ENCODE measurements at places on chromosomes 6 and 20.

GRCh38 chr6:105346052-105346451, 56.8 kb downstream of the PREP start:
- no peak for DNase-seq

DNA sequence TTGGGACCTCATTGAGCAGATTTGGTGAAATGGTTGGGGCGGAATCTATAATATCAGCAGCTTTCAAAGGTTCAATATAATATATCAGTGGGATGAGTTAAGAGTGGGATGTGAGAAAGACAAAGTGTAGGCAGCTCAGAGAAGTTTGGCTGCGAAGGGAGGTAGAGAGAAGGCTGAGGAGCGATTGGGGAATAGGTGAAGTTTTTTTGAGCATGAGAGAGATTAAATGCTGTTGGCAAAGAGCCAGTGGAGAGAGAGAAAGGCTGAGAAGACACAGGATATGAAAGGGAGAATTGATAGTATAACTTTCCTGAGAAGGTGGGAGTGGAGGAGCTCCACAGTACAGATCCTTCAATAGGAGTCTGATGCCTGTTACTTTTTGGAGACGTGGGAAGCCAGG, 12.1 kb upstream of the SERINC3 start:
- no peak for DNase-seq

DNA sequence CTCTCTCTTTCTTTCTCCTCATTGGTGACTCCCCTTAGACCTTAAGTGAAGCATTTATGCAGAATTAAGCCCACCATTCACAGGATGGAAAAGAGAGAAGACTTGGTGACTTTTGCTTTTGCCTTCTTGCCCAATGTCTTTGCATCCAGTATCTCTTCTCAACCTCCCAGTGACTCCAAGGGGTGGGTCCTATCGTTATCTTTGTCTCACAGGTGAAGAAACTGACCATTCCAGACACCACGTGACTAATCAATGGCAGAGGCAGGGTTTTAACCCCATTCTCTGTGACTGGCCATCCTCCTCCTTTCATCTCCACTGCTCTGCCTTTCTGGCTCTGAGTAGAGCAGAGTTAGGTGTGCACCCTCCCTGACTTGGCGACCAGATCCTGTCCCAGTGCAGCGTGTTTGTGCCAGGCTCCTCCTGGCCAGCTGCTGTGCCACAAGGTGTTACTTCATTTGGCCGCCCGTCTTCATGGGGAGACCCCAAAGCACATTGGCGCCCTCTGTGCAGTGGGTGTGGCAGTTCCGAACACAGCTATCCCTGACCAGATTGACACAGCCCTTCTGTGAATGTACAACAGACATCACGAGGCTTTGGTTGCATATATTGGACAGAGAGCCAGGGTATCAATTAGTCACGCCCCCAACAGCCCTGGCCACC, 501.3 kb downstream of the CD83 start:
- no peak for DNase-seq

DNA sequence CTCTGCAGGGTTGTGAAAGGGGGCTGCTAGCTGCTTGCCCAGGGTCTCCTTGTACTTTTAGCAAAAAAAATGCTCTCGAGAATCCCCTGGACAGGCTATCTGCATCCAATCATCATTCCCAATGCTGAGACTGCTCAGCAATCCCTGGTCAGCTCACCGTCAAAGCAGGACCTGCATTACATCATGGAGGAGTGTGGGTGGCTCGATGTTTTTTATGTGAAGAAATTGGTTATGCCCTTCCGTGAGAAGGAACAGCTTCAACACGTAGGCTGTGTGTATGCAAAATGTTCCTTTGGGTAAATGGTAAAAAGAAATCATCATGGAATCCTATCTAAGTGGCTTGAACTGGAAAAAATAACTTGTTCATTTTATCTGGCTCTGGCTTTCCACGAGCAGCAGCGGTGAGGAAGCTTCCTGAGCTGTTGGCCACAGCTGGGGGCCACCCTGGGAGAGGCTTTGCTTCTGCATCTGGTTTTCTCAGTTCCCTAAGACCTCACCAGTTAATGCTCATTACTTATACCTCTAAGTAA, 111.4 kb downstream of the FYN start:
- no peak for DNase-seq

- DNase-seq, result no peak
Measured at GRCh38 chr6:34547701-34548644, 8.2 kb downstream of the SPDEF start.

DNA sequence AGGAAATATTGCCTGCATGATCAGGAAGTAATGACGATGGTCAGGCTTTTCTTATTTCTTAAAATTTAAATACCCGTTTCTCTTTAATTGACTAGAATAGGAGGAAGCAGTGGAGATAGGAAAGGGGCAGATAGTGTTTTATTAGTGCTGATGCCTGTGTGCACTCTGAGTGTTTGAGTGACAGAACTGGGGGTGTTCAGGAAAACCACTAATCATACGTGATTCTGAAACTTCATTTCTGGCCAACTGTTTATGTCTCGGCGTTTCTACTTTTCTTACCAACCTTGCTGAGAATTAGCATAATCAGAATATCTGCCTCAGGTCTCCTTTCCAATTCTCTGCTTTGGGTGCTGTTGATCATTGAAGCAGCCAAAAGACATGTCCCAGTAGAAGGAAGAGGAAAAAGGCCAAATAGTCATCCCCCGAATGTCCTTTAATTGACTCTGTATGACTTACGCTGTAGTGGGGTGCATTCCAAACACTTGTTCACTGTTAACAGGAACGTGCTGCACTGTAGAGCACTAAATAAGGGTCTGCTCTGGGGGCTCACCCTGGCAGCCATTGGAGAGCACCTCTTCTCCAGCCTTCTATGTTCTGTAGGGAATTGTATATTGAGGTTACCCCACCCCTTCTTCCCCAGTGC, 152.9 kb downstream of the JARID2 start:
- DNase-seq, result no peak

GRCh38 chr20:4569865-4570264, 151.8 kb upstream of the PRND start:
- DNase-seq, result no peak

- DNase-seq, result peak; percentile 44
Measured at GRCh38 chr6:20770773-20771172, 236.5 kb downstream of the CDKAL1 start.

DNA sequence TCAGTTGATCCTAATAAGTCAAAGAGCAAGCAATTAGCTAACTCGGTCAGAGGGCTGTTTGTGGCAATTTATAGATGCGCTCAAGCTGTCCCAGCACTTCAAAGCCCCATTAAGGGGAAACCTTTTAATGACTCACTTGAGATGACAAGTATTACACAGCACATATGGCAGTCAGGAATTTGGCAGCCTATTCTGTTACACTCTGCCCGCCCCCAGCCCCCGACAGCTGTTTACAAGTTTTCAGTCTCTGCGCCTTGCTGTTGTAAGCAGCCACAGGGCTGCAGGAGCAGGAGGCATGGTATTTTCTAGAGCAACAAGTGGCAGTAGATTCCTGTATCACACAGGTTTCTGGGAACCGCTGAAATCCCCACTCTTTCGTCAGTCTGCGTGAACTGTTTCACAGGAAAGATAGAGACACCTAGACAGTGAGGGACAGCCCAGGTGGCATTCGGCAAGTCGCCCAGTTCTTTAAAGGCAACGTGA, 263.0 kb downstream of the FOXC1 start:
- peak; percentile 99 for DNase-seq

DNA sequence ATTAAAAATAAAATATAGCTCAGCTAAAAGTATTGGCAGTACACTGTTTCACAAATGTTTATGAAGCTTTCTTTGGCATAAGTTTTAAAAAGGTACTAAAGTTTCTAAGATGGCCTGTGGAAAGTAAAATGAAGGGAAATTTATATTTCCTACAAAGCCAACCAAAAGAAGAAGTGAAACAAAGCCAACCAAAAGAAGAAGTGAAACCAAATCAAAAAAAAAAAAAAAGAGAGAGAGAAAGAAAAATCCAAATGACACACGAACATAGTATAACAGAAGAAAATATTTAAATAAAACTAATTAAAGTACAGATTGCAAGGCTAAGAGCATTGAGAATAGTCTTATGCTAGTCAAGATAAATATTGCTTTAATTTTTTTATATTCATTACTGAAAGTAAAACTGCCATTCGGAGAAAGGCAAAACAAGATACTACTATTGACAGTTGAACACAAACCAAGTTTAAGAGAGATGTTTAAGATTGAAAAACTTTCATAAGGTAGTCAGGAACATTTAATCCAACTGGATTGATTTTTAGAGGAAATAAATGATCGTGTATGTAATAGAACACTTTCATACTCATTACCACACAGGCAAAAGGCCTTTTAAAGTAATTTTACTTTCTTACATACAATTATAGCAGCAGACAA, 12.8 kb upstream of the KHDRBS2 start:
- DNase-seq, result no peak

DNA sequence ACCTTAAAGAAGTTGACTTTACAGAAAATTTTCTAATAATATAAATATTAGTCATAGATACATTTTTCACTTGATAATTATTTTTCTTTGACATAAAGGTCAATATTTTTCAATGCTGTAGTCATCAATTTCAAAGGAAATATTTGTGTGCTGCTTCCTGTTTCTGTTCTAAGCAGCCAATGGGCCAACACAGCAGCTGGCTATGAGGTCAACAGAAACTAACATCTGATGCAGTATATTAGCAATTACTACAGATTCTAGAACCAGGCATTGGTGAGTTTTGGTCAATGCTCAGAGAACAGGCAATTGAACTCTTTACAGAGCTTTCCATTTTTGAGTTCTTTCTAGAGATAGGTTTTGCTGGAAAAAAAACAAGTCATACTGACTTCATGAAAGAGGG, 669.6 kb upstream of the NRSN1 start:
- no peak for DNase-seq

DNA sequence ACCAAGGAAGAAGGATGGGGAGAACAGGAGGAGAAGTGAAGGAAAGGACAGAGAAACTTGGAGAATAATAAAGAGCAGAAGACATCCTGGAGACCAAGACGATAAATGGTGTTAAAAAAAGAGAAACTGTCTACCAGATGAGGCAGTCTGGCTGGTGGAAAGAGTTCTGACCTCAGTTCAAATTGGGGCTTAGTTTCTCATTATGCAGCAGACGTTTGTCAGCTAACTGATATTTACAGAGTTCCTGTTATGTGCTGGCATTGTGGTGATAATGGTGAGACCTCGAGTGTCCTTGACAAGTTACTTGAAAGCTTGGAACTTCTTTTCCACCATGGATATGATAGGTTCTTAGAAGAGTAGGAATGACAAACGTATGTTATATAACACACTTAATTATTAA, 142.7 kb downstream of the LRRC1 start:
- no peak for DNase-seq

DNA sequence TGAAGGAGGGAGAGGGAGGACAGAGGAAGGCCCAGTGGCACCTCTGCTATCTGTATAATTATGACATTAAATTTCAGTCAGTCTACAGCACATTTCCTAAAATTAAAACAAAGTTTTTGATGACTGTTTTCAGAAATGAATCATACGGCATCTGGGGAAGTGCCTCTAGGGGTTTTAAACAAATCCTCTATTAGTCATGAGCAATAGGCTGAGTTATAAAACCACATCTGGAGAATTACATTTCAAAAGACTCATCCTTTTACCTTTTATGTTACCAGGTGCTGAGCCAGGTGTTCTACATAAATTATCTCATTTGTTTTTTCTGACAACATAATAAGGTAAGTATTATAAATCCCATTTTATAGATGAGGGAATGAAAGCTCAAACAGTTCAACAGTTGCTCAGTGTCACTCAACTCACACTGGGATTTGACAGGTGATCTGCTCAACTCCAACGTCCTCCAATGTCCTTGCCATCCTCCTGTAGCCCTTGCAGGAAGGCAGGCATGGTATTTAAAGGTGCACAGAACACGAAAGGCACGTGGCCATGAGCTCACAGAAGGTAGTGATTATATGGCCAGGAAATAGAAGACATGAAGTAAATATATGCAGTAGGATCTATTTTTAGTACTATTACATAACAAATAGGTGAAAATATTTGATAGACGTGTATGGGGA, 184.2 kb upstream of the MAN1A1 start:
- no peak for DNase-seq

DNA sequence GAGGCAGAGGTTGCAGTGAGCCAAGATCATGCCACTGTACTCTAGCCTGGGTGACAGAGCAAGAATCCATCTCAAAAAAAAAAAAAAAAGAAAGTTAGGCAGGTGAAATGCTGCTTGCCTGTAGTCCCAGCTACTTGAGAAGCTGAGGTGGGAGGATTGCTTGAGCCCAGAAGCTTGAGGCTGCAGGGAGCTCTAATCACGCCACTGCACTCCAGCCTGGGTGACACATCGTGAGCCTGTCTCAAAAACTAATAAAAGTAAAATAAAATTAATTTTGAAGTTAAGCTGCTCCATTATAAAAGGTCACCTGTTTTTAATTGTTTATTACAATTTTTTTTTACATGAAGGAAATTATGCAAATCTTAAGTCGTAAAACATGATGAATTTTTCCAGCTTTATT, 23.2 kb upstream of the SAMHD1 start:
- DNase-seq, result no peak

DNA sequence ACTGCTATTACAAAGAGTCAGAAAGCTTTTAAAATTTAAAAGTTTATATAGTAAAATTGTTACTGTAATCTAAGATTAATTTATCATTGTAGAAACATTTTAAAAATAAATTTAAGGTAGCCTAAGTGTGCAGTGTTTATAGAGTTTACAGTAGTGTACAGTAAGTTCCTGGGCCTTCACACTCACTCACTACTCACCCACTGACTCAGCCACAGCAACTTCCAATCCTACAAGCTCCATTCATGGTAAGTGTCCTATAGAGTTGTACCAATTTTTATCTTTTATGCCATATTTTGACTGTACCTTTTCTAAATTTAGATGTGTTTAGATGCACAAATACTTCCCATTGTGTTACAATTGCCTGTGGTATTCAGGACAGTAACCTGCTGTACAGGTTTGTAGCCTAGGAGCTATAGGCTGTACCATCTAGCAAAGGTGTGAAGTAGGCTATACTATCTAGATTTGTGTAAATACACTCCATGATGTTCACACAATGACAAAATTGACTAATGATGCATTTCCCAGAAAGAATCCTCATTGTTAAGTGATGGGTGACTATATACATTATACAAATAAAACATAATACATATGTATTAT, 10.2 kb upstream of the TMEM170B start:
- no peak for DNase-seq

DNA sequence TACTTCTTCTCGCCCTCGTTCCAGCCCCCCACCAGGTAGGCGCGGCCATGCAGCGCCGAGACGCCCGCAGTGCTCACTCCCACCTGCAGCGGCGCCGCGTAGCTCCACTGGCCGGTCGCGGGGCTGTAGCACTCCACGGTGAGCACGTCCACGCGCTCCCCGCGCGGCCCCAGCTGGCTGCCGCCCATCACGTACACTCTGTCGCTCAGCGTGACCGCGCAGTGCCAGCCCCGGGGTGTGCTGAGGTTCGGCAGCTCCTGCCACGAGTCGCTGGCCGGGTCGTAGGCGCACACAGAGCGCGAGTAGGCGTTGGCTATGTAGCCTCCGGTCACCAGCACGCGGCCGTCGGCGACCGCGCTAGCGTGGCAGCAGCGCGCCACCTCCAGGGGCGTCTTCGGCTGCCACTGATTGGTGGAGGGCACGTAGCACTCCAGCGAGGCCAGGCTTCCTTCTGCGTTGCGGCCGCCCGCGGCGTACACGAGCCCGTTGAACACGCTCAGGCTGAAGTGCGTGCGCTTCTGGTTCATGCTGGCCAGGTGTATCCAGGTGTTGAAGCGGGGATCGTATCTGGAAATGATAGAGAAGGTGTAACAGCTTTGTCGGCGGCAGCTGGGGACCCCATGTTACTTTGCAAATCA, 13.7 kb downstream of the KLHL31 start:
- DNase-seq, result peak; percentile 79

- no peak for DNase-seq
Measured at GRCh38 chr6:33950891-33951889, 147.4 kb upstream of the MLN start.
